EH (cell line): ENCODE measurements at places on chromosomes 5 and 9.
A peak's percentile ranks its signal among the peaks of the same experiment; 100 is the strongest.

GRCh38 chr9:115525111-115526058, 407.4 kb upstream of the TNC start:
- DNase-seq, result no peak

GRCh38 chr9:96122282-96122681, 179.7 kb downstream of the HSD17B3 start:
- DNase-seq, result no peak

GRCh38 chr5:176188506-176189193, 49.6 kb upstream of the SIMC1 start:
- no peak for DNase-seq

DNA sequence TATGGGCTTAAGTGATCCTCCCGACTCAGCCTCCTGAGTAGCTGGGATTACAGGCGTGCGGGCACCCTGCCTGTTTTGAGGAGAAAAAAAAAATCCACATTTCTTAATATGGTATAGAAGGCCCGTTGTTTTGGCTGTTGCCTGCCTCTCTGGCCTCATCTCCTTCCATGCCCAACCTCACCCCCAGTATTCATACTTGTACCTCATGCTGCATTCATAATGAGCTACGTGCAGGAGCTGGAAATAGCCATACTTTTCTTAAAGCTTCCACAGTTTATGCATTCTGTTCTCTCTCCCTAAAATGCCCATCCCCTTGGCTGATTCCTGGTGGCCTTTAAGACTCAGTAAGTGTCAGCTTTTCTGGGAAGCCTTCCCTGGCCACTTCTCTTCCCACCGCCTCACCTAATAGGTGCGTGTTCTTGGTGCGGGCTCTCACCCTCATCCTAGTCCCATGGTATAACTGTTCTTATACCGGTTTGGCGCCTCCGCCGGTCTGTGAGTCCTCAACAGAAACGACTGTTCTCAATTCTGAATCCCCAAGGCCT, 2.1 kb upstream of the TPM2 start:
- peak; percentile 61 for DNase-seq

DNA sequence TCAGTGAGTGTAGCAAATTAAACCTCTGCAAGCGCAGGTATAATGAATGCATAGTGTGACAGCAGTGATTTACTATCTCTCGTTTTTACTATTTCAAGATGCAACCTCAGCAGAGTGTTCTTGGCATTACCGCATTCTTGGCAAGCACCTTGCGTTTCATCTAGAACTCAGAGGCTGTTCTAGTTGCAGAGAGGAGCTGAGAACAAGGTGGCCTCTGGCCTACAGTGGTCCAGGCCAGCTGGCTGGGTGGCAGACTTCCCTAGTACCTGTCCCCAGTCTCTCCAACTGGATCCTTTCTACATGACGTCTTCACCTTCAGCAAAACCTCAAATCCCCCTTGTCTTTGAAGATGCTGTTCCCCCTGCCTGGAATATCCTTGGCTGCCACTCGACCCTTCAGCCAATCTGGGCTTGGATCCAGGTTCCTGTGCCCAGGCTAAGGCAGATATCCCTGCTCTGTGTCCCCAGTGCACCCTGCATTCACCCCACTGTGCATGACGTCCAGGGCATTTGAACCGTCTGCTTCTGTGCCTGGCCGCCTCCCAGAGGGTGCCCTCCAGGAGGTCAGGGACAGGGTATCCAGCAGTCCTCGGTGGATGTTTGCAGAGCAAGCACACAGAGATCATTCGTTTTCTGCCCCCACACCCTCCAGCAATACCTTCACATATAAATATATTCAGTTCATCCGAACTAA, 120.4 kb upstream of the CPEB4 start:
- no peak for DNase-seq

DNA sequence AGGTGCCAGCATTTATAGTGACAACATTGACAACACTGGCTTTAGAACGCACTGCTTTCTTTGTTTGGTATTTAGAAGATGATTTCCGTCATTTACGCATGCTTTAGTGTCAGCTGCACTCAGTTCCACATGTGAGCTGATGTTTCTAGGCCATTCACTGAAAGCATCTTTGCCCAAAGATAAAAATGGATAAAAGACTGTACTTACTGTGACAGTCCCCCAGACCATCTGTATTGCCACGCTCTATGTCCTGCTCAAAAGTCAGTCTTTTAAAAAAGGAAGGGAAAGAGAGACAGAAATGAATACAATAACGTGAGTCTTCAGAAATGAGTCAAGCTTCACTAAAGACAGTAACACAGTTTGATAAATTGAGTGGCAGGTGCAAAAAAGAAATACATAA, 99.3 kb downstream of the SEMA6A start:
- DNase-seq, result no peak

DNA sequence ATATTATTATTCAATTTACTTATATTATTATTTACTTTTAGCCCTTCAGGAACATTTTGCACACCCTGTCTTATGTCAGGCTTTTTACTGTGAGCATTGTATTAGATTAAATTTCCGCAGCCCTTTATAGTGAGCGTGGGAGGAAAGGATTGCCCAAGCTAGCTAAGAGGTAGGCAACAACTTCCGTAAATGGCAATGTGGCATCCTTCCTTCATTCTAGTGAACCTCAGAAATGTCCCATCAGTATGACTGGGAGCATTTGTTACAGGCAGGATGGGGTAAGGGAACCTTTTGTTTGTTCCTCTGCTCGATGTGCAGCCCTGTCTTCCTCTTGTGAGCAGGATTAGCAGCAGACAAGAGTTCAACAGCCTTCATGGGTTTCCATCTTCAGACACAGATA, 6.2 kb upstream of the CD180 start:
- no peak for DNase-seq

DNA sequence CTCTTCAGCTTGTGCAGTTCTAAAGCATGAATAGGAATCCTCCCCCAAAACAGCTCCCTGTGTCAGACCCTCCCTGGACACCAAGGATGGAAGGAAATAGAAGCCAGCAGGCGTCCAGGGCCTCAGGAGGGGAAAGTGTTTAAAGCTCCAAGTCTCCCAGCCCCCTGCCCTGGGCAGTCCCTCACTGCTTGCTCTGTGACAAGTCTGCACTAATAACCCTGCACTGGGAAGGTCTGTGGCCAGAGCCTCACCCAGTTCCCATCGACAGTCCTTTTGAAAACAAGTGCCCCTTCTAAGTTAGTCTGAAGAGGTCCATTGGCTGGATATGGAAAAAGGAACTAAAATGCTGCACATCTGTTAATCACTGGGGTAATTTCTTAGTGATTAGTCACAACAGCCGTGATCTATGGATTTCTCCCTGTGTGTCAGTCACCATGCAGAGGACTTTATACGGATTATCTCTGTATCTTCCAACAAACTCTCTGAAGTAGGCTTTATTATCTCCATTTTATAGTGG, 195.3 kb downstream of the FBXL7 start:
- DNase-seq, result peak; percentile 83

- peak; percentile 83 for DNase-seq
Measured at GRCh38 chr5:67299231-67299735, 102.7 kb upstream of the CD180 start.

DNA sequence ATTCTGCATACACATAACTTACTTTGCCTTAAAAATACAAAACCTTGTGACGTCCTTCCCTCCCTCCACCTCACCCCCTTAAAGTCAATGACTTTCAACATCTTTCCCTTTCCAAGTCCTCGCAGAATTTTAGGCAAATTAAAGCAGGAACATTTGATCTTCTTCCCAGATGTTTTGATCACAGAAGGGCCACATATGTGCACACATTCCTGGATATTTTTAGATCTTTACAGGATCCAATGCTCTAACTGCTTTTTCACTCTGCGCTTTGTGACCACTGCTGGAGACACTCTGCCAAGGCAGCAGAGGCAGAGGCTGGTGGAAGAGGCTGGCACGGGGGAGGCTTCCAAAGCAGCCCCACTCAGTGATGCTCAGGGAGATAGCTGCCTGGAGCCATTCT, 130.7 kb downstream of the SEC61B start:
- DNase-seq, result peak; percentile 82

DNA sequence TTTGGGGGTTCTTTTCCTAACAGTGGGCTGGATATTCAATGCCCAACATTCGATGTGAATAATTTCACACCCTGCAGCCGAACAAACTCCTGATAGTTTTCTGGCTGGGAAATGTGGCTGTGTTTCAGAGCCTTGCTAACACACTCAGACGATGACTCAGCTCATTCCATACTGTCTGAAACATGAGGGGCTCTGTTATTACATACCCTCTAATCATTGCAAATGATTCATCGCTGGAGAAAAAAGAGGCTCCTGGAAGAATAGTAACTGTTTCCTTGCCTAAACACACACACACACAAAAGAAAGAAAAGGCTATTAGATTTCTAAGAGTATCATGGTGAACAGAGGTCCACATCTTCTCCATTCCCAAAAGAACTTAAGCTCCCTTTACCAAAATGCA, 75.8 kb downstream of the OXCT1 start:
- peak; percentile 94 for DNase-seq

DNA sequence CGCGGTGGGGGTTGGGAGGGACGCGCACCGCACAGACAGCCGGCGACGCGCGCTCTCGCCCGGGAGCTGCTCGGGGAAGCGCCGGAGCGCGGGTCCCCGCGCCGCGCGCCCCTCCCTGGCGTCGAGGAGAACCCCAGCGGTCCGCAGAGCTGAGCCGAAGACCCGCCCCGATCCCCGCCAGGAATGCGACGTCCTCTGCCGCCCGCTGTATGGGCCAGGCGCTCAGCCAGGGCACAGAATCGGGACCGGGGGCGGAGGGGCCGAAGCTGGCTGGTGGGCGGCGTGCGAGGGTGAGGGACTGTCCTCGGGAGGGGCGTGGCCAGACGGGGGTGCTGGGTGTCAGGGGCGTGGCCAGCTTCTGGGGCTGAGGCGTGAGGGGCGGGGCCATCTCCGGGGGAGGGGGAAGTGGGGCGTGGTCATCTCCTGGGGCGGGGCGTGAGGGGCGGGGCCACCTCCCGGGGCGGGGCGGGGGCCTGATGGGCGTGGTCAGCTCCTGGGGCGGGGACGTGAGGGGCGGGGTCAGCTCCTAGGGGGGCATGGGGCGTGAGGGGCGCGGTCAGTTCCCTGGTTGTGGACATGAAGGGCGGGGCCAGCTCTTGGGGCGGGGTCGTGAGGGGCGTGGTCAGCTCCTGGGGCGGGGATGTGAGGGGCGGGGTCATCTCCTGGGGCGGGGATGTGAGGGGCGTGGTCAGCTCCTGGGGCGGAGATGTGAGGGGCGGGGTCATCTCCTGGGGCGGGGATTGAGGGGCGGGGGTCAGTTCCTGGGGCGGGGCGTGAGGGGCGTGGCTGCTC, 965 bp downstream of the PTGDS start:
- peak; percentile 63 for DNase-seq

DNA sequence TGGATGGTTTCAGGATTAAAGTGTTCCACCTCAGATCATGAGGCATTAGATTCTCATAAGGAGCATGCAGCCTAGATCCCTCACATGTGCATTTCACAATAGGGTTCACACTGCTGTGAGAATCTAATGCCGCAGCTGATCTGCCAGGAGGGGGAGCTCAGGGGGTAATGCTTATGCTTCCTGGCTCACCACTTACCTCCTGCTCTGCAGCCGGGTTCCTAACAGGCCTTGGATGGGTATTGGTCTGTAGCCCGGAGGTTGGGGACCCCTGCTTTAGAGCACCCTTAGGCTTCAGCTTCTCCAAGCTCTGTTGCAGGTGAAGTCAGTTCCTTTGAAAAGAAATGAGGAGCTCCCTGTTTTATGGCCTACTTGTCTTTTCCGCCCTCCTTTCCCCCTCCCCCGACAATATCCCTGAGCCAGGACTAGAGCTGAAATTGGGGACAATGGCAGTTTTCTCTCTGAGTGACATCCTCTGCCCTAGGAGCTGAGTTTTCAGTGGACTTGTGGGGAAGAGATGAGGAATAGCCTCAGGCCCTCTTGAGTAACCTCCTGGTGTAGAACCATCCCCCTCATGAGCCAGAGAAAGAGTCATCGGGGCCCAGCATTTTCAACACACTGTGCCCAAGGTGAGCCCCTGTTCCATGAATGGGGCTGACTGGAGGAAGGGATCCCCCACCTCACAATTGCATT, 16.2 kb upstream of the MAT2B start:
- peak; percentile 60 for DNase-seq

DNA sequence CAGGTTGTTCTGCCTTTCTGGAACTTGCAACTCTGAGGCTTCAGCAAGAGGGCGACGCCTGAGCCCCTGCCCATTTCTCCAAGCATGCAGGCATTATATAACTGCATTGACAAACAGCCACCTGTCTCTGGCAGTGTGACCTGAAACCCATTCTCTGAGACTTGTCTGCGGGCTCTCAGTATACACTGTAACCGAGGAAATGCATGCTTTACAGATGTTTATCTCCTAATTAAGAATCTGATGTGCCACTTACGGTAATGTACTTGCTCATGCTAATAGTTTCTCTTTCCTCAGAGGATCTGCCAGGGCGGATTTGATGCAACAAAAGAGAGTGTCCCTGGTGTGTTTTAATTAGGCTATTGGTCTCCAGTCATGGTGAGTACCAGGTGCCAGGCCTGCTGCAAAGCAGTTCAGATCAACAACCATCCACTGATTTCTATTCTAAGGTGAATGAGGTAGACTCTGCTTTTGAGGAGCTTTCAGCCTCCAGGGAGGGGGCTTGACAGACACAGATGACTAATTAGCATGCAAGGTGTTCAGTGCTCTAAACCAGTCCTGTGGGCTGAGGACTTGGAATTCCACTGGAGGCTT, 593.7 kb upstream of the KLF4 start:
- no peak for DNase-seq

- no peak for DNase-seq
Measured at GRCh38 chr5:110817459-110817858, 78.7 kb downstream of the SLC25A46 start.

DNA sequence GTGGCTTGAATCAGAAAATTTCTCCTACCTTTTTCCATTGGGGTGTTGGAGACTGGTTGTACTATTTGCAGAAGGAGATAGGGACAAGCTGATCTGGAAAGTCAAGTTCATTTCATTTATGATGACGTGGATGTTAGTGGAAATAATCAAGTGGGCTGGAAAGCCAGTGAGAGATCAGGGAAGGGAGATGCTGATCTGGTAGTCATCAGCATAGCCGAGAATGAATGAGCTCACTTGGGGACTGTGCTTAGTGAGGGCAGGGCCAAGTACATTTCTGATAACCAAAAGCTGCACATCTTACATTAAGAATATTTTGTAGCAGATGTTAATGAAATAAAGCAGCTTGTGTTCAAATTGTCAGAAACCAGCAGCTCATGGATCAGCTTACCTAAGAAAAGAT, 12.1 kb downstream of the MAN2A1 start:
- no peak for DNase-seq

DNA sequence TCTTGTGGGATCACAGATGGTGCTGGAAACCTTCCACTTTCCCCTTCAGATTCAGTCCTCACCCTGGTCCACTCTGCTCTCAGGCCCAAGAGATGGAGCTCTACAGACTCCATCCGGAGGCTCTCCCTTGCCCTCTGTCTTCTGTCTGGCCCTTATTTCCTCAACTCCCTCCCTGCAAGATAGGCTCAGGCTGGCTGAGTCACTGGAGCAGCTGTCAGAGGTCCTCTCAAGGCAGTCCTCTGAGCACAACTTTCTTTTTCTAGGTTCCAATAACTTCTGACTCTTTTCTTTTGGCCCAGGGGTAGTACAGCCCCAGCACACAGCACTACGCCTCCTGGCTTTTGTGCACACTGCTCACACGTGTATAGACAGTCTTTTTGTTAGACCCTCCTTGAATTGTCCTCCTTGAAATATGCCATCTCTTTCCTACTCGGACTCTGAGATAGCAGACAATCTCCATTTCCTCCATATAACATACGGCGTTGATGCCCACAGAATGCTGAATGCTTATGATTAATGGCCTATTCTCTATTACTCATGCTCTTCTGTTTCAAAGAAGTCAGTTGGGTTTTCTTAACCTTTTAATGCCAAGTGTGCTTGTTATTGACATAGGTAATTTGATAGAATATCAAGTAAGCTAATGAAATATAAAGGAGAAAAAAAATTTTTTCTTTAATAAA, 193.1 kb downstream of the SLC12A2 start:
- no peak for DNase-seq
